ENCODE measurements at places on chromosomes 1 and 21.

- no peak for DNase-seq
These were observed 56.4 kb downstream of the EDN2 start for GRCh38 chr1:41427916-41428737.

DNA sequence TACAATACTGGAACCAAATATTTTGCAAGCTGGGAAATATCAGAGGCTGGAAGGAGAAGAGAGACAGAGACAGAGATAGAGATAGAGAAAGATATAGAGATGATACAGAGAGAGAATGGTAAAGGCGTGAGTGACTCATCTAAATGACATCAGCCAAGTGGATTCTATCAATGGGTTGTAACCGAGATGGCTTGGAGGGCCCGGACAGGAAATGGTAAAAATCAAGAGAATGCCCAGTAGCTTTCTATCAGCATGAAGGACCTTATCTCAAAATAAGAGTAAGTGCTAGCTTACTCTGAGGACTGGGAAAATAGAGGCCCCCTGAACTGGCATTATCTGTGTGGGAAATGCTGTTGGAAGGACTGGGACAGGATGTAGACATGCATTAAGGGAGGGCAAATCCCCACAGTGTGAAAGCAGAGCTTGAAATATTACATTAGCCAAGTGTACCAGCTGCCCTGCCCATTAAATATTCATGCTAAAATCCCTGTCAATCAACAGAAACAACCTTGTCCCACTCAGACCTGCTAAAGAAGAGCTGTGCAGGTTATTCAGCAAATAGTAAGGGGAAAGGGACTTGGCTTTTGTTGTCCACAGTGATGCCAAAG, 76.6 kb upstream of the ZNF644 start:
- no peak for DNase-seq

- DNase-seq = no peak
These were observed 5.4 kb upstream of the TNFRSF25 start for GRCh38 chr1:6471086-6471969.

- no peak for DNase-seq
These were observed 421.4 kb upstream of the RUNX1 start for GRCh38 chr21:35470522-35470921.

GRCh38 chr1:34320053-34320669, 143.5 kb downstream of the C1orf94 start:
- no peak for DNase-seq

DNA sequence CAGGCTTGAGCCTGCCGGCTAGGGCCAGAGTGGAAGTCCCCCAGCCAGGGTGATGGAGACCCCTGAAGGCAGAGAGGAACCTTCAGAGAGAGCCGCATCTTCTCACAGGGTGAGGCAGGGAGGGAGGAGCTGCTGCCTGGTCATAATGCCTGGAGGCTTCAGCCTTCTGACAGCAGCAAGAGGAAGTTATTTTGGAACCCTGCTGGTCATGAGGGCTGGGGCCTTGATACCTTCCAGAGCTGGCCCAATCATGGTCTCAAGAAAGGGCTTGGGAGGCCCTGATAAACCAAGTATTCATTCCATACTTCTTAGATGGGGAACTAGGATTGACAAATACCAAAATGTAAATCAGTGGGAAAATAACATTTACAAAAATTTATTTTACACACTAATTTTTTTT, 26.6 kb upstream of the MPZL1 start:
- DNase-seq = no peak

DNA sequence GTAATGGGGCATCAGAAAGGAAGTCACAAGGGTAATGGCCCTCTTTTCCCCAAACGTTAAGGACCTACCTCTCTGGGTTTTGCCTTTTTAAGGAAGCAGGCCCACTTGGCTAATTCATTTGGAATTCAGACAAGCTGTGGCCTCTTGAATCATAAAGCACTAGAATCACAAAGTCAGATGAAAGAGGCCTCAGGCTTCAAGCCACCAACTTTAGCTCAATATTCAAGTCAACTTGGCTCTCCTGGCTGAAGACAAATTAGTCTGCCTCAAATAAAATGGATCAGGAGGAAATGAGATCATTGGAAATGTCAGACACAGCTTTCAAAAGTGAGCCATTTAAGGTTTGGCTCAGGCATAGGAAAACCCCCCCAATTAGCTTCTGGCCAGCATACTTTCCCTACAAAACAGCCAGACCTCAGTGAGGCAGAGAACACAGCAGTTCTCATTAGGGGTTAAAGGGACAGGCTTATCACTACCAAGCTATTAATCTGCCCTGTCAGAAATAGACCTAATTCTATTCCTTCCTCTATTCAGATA, 34.3 kb downstream of the SLC35D1 start:
- DNase-seq = no peak

DNA sequence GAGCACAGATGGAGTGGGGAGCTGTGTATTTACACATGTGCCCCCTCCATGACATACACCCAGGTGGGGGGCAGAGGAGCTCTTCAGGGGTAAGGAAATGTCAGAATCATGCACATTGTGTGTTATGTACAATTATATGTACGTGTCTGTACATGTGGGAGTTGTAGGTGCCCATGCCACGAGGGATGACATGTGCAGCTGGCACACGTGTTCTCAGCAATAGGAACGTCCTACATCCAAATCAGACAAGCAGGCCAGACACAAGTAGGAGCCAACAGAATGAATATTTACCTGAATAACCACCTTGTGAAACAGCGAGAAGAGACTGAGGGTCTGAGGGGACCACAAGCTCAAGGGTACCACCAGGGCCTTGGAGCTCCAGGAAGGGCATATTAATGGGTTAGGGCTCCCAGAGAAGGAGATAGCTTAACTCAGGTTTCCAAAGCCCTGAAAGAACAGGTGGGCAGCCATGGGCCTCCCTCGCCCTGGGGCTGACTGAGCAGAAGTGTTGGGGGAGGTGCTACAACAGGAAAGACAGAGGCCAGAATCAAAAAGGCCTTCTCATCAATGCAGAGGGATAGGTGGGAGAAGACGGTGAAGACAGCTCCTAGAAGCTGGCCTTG, 3.2 kb downstream of the COL16A1 start:
- no peak for DNase-seq

DNA sequence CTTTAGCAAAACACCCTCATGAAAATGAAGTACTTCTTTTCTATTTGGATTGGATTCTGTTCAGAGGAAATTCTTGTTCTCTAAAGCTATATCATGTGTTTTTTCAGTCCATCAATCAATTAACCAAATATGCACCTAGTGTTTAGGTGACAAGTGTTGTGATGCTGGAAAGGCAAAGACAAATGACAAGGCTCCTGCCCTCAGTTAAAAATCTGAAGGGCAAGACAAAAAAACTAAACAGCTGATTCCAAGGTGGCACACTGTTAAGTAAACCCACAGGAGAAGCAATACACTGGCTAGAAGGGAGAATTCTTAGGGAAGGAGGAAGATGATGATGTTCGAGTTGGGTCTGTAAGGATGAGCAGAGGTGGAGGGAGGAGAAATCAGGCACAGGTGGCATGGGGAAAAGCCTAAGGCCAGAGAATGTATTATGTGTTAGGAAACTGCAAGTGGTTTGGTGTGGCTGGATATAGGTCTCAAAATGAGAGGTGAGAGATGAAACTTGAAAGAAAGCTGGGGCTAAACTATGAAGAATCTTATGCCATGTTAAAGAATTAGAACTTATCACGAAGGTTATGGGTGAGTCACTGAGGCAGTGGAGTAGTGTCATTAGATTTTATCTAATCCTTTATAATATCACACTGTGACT, 51.8 kb upstream of the GFI1 start:
- DNase-seq = no peak

DNA sequence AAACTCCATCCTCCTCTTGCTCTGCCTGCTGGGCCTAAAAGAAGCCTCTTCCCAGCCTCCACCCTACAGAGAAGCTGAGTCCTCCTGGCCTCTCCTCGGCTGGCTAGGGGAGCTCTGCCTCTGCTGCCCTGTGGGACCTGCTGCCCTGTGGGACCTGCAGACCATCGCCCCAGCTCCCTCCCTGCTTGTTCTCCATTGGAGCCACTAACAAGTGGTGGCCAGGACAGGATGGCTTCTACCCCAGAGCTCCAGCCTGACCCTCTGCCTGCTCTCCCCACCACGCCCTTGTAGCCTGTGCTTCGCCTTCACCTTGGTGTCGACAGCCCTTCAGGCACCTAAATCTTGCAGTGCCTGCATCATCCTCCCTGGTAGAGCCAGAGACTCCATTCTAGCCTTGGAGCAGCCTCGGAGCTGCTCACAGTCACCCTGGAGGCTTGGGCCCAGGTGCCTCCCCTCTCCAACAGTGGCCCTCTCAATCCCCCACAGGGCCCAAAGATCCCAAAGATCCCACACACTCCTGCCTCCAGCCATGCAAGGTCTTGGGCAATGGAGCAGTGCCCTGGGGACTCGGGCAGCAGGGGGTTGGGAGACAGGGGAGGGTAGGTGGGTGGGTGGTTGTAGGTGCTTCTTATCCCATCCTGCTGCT, 3.0 kb downstream of the EPS8L3 start:
- no peak for DNase-seq

DNA sequence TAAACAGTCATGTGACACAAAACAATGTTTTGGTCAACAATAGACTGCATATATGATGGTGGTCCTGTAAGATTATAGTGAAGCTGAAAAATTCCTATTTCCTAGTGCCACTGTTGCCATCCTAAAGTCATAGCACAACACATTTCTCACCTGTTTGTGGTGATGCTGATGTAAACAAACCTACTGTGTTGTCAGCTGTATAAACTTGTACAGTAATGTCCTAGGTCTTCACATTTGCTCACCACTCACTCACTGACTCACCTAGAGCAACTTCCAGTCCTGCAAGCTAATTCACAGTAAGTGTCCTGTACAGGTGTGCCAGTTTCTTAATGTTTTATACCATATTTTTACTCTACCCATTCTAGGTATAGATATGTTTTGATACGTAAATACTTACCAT, 326.1 kb upstream of the USP24 start:
- no peak for DNase-seq

DNA sequence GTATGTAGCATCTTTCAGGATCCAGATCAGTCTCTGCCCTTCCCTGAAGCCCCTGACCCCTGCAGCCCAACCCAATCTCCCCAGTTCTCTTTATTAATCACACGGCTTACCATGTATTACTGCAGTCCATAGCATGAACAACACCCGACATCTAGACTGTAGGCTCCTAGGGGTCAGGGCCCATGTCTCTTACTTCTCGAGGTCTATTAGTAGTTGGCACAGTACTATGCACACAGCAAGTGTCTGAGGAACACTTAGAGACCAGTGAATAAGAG, 27.1 kb downstream of the CAMK1G start:
- DNase-seq = no peak

DNA sequence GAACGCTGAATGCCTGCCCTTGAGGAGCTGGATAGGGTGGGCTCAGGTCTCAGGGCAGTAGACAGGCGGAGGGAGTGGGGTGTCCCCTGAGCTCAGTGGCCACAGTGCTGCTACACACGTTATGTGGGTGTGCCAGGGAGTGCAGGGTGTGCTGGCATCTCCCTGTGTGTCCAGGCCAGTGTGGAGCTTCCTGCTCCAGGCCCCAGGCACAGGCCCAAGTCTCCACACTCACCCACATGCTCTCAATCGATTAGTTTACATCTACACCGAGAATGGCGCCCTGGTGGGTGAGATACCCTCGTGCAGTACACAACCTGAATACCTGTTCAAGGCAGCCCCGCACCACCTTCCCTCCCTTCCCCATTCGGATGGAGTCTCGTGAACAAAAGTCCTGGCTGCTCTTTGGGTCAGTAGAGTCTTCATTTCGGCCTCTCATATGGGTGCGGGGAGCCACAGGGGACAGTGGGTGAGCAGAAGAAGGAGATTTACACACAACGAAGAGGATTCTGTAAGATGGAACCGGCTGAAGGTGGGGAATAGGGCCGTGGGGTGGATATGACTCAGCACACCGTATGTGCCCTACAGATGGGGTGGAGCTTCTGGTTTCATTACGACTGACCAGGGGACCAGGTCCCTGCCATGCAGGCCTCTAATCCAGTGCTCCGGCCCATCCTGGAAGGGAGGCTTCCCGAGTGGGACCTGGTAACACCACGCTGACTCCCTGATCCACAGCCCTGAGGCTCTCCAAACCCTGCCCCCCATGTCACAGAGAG, 93.3 kb downstream of the SPSB1 start:
- no peak for DNase-seq

DNA sequence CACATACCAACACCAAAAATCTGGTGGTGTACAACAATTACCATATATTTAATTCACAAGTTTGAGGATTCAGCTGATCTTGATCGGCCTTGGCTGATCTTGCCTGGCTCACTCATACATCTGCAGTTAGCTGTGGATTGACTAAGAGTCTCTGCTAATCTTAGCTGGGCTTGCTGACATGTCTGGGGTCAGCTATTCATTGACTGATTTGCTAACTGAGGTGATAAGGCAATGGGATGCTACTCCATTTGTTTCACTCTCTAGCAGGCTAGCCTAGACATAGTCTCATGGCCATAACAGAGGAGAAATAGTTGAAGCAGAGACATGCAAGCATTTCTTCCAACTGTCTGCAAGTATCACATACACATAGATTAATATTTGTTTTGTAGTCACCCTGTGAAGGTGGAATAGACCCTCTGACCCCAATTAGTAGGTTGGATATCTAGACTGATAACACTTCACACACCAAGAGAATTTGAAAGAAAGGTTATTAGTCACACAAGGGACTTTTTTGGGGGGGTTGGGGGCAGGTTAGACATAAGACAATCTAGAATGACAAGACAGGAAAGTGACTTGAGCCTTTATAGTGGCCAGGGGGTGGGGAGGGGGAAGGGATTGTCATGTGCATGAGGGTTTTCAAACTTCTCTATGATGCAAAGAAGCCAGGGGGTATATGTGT, 142.3 kb downstream of the BARHL2 start:
- no peak for DNase-seq

- no peak for DNase-seq
These were observed 42.6 kb downstream of the SIM2 start for GRCh38 chr21:36741506-36741905.

GRCh38 chr1:111769517-111770146, 13.9 kb downstream of the DDX20 start:
- no peak for DNase-seq

GRCh38 chr1:234716908-234717375, 107.0 kb upstream of the IRF2BP2 start:
- DNase-seq = no peak

GRCh38 chr1:234559152-234559901, 50.7 kb downstream of the IRF2BP2 start:
- DNase-seq = no peak

GRCh38 chr1:166383635-166384346, 217.0 kb upstream of the FAM78B start:
- DNase-seq = no peak

GRCh38 chr1:91836331-91837040, 49.5 kb downstream of the TGFBR3 start:
- DNase-seq = no peak

GRCh38 chr1:45275054-45275453, 51.6 kb upstream of the HPDL start:
- no peak for DNase-seq

Data from activated effector memory CD4-positive, alpha-beta T cell treated with Interleukin-2 at 50 U/mL for 16 hours (primary cell).